ENCODE measurements at places on chromosomes 4 and X.

DNA sequence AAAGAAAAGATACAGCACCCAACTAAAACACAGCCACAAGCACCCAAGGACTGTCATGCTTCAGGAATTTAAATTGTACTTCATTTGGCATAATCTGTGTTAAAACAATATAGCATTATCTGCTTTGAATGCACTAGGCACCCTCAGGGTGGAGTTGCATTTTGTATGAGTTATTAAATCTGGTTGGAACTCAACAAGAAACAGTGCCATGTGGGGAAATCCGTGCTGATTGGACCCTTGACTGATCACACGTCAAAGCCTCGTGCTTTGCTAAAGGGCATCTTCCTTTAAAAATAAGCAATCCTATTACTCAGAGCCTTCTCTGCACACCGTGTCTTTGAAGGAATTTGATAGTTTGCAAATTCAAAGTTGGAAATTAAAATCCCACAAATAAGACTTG is 35.4 kb downstream of the IGFBP7 start:
- DNase-seq: no peak

GRCh38 chrX:121642415-121642814 is 595.0 kb downstream of the GLUD2 start:
- no peak for DNase-seq

DNA sequence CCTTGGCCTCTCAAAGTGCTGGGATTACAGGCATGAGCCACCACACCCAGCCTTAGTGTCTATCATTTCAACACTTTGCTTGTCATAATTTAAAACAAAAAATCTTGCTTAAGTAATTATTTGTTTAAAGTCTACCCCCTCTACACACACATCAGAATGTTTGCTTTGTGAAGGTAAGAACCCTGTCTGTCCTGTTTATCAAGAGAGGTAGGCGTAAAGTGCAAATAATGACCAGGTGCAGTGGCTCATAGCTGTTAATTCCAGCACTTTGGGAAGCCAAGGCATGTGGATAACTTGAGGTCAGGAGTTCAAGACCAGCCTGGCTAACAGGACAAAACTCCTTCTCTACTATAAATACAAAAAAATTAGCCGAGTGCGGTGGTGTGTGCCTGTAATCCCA is 326.7 kb upstream of the CLNK start:
- no peak for DNase-seq

DNA sequence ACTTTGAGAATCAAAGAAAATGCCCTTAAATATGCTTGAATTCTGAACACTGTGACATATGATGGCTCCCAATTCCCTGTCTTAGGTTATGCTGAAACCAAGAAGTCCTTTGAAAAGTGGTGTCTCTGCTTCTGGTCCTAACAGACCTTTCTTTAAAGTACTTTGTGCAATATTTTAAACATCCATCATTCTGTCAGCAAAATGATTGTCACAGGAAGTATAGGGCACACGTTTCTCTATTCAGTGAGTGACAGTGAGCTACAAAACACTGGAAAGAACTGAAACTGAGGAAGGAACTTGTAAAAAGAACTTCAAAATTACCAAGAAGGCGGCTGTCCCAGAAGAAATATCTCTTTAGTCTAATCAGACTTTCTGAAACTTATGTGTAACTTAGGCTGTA is 12.2 kb upstream of the NUP54 start:
- DNase-seq: no peak

GRCh38 chr4:40769266-40769665 is 19.5 kb downstream of the NSUN7 start:
- no peak for DNase-seq

- DNase-seq: no peak
Measured at GRCh38 chr4:109233570-109233969, 68.9 kb downstream of the COL25A1 start.

DNA sequence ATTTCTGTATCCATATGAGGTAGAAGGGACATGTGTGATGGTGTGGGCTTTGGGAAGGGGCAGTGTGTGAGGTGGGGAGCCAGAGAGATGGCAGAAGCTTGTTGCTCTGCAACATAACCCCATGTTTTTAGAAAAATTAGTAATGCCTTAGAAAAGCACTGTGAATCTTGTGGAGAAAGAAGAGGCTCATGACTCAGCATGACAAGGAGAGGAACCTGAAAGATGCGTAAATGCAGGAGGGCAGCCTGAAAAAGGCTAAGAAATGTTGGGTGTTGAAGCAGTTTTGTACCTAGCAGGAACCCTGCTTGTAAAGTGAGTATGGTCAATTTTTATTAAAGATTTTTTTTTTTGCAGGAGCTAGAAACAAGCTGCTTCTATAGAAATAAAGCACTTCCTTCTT is 59.8 kb downstream of the ARSJ start:
- no peak for DNase-seq

GRCh38 chr4:8305851-8306471 is 36.4 kb downstream of the HTRA3 start:
- no peak for DNase-seq
